ENCODE measurements at places on chromosomes 12 and 14.

DNA sequence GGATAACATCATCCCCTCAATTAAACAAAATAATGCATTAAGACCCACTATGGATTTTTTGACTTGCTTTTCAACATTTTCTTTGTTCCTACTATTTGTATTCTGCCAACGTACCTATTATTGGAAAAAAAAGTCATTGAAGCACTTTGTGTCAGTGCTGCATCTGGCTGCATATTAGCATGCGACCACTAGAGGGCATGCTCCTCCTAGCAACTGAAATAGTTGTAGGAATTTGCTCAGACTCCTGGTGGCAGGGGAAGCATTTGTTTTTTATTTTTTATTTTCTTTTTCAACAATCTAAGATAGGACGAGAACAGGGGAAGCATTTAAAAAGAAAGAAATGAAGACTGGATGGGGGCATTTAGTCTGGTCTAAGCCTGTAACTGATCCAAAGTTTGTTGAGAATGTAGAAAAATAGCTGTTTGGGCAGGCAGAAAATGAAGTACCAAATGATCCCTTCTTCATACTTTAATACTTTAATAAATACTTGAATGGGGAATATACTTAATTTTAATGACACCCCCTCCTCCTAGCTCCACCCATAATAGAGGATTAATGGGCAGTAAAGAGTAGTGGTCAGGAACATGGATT, 14.5 kb upstream of the CLEC4A start:
- peak; percentile 66 for DNase-seq

- no peak for DNase-seq
These were observed 581.2 kb downstream of the ALG10 start for GRCh38 chr12:34603382-34604035.

GRCh38 chr14:103334644-103335622, 896 bp downstream of the EIF5 start:
- DNase-seq, result peak; percentile 86

GRCh38 chr12:53505555-53506449, 1.5 kb downstream of the NPFF start:
- no peak for DNase-seq

GRCh38 chr14:49971156-49972130, 78.6 kb downstream of the ARF6 start:
- no peak for DNase-seq

- peak; percentile 94 for DNase-seq
These were observed 94.9 kb downstream of the NAV3 start for GRCh38 chr12:77925536-77926108.

GRCh38 chr14:90616881-90617280, 199.3 kb downstream of the TTC7B start:
- DNase-seq, result no peak

- no peak for DNase-seq
These were observed 161.3 kb upstream of the CAND1 start for GRCh38 chr12:67107751-67108269.

DNA sequence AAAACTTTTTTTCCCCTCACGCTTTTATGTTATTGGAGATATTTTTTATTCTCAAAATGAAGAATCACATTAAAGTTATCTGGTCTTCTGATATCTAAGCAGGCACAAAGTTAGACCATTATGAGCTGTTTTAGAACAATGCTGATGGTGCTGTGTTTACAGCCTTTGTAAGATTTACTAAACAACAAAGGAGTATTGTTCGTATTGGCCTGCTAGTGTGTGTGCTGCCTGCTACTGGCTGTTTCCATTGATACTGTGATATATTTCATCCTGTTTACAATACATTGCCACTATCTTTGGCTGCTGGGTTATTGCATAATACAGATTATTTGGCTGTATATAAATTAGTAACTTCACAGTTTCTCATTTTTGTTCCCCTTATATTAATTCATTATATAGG, 220.8 kb downstream of the ITPR2 start:
- no peak for DNase-seq

- DNase-seq, result peak; percentile 38
These were observed 553 bp downstream of the TRIM9 start for GRCh38 chr14:51094282-51094821.

- DNase-seq, result no peak
These were observed 175.0 kb downstream of the CRADD start for GRCh38 chr12:93852173-93852591.

DNA sequence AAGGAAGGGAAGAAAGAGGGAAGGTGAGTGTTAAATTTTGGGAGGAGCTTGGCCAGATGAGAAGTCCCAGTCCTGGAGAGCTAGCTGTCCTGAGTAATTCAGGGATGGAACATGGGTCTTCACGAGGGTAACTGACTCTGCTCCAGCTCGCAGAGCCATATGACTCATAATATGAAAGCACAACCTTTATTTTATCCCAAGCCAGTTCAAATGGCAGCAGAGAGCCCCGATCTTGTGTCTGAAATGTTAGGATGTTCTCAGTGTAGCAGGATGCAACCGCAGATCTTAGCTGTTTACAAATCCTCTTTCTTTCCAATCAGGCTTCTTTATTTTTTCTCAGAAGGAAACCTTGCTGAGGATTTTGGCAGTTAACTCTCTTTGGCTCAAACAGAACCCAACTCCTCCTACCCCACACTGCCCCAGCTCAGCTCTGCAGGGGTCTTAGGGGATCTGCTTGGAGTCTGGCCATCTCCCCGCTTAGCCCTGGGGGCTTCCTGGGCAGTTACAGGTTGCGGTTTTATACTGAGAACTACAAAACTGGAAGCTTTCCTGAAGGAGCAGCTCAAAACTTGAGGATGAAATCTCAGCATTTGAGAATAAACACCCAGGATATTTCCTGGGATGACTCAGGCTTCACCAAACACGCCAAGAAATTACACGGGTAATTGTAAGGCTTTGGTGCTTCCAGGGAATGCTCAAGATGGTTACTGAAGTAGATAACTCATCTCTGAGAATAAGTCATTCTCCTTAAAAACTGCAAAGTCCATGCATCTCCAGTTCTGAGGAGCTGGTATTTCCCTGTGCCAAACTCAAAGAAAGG, 92.5 kb downstream of the VCPKMT start:
- no peak for DNase-seq

- peak; percentile 77 for DNase-seq
These were observed 1.1 kb upstream of the MTA1 start for GRCh38 chr14:105418269-105419194.

- no peak for DNase-seq
These were observed 452.2 kb upstream of the RPL10L start for GRCh38 chr14:47103771-47104170.

DNA sequence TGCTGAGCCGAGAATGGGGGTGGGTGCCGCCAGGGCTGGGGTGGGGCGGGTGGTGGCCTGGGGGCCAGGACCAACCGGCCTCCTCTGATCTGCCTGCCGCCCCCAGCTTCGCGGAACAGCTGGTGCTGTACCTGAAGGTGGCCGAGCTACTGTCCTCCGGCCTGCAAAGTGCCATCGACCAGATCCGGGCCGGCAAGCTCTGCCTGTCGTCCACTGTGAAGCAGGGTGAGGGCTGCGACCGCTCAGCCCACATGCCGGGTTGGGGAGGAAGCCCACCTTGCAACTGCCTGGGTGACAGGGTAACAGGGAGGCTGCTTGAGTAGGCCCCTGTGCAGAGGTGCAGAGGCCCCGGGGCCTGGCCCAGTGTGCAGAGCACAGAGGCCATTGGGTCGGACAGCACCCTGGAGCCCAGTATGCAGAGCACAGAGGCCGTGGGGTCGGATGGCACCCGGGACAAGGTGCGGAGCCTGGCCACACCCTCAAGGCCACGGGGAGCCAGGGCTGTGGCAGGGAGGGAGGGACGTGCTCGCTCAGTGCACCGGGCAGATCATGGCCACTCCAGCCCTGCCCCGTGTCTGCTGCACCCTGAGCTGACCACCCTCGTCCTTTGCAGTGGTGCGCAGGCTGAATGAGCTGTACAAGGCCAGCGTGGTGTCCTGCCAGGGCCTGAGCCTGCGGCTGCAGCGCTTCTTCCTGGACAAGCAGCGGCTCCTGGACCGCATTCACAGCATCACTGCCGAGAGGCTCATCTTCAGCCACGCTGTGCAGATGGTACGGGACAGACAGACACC, 9.5 kb upstream of the PUS1 start:
- DNase-seq, result no peak

DNA sequence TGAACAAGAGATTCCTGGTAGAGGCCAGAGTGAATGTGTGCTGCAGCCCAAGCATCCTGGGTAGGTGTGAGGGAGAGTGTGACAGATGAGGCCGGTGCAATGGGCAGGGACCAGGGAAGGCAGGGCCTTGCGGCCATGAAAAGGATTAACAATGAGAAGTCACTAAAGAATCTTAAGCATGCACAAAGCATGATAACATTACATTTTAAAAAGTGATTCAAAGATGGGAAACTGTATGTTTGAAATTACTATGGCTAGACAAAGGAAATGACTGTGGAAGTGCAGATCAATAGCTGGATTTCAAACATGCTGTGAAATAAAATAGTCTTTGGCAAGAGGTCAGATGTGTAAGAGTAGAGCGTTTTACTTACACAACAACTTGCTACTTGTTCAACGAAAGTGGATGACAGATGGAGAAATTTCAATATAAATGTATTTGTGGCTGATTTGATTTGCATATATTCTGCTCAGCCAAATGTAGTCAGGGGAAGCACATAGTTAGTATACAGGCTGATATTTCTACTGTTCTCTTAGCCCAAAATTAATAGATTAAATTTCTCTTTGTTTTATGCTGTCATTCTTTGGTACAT, 175.5 kb downstream of the CCDC59 start:
- no peak for DNase-seq

DNA sequence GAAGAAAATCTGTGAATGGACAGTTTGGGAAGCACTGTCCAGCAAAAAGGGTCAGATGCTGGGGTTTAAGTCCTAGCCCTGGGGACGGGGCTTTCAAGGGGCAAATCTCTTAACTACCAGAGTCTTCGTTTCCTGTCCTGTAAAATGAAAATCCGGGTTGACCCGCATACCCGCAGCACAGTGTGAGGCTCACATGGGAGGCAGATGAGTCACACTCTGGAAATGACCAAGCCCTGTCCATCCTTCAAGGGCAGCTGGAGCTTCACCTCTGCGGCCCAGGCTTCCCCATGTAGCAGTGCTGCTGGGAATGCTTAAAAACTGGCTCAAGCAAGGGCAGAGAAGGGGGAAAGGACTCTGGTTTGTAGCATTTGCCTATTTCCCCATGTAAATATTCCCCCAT, 19.0 kb downstream of the FAM181A start:
- no peak for DNase-seq

DNA sequence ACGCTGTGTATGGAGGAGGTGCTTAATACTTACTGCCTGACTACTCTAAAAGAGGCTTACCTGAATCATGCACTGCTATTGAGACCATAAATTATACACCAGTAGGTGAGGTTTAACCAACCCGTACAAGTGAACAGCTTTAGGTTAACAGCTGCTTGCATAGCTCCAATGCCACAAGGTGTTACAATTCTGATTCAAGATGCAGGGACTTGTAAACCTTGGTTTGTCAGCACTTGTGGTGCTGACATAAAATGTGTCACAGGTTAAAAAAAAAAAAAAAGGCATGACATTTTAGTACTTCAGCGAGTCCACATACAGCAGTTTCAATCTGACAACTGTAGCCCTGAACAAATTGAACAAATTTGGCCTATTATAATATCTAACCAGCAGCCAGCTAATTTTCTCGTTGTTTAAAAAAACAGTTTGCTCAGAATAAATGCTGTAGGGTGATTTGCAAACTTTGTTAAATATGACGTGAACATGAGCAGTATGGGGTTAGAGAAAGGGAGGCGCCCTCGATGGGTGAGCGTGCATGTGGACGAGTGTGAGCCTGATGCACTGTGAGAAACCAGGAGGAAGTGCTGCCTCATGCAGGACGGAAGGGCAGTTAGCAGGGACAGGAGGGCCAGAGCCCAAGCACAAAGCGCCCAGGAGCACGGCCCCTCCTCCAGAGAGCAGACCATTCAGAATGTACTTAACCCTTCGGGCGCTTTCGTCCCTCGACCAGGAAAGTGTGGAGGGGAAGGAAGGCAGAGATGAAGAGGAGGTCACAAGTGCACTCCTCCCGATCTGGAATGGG, 44.7 kb downstream of the TCHP start:
- DNase-seq, result no peak

- DNase-seq, result no peak
These were observed 125.0 kb upstream of the FUT8 start for GRCh38 chr14:65287264-65288131.

- no peak for DNase-seq
These were observed 17.1 kb downstream of the RBM23 start for GRCh38 chr14:22901799-22902198.

DNA sequence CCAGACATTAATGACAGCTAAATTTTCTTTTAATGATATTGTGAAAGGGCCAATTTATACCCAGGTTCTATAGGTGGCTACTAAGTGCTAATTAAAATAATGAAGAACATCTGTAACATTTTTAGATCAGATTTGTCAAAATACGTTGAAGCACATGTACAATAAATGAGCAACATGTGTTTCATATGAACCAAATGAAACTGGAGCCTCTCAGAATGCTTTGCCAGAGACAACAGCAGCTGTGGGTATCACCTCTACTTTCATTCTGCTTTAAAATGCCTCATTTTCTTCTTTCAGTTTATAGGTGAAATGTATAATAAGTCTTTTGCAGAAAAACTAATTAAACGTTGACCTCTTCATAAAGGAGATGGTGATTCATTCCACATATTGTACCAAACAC, 26.1 kb upstream of the MYF6 start:
- DNase-seq, result no peak

DNA sequence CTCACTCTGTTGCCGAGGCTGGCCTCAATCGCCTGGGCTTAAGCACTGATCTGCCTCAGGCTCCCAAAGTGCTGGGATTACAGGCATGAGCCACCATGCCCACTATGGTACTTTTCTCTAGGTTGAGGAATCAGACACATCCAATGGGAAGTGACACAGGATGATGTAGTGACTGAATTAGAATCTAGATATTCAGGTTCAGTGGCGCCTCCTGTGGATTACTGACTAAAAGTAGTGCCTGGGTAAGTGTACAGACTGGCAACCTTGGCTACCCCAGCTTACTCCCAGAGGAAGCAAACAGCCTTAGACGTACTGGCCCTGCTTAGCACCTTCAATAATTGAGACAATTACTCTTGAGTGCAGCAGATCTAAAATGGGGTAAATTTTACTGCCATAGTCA, 22.8 kb downstream of the GALNT8 start:
- DNase-seq, result no peak

DNA sequence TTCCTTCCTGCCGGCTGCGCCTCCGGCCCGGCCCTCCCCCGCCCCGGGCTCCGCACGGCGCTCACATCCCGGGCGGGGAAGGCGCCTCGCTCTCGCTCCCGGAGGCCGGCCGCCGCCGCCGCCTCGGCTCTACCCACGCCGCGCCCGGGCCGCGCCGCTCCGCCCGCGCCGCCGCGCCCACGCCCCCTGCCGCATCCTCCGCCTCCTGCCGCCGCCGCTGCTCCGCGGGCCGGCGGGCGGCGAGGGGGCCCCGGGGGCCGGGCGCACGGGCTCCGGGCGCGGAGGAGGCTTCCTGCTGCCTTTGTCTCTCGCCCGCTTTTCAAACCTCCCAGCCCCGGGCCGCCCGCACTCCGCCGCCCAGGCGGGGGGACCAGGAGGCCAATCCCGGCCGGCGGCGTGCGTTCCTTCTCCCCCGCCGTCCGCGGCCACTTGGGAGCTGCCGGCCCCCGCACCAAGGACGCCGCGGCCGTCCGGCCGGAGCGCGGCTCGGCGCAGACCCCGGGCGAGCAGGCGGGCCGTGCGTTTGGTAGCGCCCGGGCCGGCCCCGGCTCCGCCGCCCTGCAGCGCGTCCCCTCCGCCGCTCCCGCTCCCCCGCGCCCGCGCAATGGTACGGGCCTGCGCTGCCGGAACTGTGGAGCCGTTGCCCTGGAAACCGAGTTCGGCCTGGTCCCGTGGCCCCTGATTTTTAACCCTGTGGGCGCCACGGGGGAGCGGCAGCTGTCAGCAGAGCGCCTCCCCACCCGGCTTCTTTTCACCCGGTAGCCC, at the start of gene FBXL14:
TSS of gene FBXL14 (minus strand) at position 321 of the 765 bp plus-strand sequence. CDS start 515 bp downstream, outside the sequence.
- DNase-seq, result peak; percentile 94

GRCh38 chr14:104935026-104935650, 10.5 kb downstream of the PLD4 start:
- no peak for DNase-seq

Data from NCI-H146 (cell line).